NCI-H460 (cell line): ENCODE measurements at places on chromosomes 11 and 22.

DNA sequence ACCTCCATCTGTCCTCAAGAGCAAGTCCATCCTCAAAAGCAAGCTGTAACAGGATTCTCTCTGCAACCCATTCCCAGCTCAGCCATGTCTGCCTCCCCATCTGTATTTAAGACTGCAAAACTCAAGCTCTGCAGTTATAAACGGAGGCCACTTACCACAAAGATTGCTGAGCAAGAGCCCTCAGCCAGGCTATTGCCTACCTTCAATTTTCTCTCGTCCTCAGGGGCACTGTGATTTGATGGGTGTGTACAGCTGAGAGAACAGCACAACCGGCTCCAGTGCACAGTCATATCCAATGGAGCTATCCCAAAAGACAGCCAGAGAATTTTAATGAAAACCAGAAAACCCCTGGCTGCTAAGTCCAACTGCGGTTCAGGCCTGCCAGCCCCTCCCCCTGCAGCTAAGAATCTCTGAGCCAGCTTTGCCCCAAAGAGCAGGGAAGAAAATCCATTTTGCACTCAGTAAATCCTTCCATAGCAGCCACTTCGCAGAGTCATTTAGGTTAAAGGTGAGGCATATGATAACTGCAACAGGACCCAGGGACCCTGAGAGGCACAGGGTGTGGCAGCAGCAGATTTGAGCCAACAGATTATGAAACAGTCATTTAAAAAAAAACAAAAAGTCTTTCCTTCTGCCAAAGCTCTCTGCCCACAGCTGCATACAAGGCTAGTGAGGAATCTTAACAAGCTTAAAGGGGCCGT, 37.6 kb downstream of the RAB30 start:
- no peak for DNase-seq

GRCh38 chr22:28986366-28986765, 75.3 kb downstream of the C22orf31 start:
- no peak for DNase-seq

- no peak for DNase-seq
These were observed 15.2 kb downstream of the SHANK3 start for GRCh38 chr22:50687829-50688228.

- no peak for DNase-seq
These were observed 1.7 kb upstream of the DIXDC1 start for GRCh38 chr11:111935317-111936039.
